Caco-2 (cell line): ENCODE measurements at places on chromosomes 3 and 15.

- no peak for DNase-seq
Measured at GRCh38 chr3:194381460-194381875, 11.9 kb upstream of the LRRC15 start.

GRCh38 chr15:27656296-27656987, 442.7 kb downstream of the OCA2 start:
- DNase-seq, result no peak

DNA sequence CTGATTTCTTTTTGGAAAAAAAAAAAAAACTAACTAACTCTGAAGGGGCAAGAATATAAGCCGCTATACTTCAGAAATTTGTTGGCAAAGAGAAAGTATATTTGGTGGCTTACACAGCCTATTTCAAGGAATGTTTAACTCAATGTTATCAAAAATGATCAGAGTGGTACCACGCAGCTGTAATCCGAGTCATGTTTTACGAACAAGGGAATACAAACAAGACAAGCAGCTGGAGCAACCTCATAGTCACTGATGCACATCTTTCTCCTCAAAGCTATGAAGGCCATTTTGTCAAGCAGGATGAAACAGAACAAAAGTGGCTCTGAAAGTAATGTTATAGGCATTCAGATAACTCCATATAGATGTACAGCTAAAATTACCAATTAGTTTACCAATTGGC, 81.2 kb downstream of the SCAPER start:
- DNase-seq, result no peak

DNA sequence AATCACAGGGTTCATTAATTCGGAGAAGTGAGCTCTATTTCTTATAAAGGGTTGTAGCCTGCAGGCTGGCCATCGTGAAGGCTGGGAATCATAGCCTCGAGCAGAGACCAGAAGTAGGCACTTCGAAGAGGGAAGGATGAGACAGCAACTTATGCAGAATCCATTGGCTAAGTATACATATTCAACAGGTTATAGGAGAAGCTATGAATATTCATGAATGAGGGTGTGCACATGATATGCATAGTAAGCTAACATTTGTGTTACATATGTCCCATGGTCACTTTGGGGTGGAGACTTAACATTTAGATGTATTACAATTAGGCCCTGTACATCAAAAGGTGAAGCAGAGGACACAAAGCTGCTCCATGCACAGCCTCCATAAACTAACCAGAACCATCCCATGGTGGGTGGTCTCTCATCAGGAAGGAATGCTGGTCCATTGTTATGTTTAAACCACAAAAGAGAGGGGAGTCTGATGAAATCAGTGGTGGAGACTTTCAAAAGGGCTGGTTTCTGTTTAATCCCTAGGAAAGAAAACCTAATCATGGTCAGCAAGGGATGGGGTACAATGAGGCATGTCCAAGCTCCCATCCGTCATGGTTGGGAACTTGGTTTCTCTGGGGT, 80.8 kb upstream of the FHIT start:
- DNase-seq, result no peak

DNA sequence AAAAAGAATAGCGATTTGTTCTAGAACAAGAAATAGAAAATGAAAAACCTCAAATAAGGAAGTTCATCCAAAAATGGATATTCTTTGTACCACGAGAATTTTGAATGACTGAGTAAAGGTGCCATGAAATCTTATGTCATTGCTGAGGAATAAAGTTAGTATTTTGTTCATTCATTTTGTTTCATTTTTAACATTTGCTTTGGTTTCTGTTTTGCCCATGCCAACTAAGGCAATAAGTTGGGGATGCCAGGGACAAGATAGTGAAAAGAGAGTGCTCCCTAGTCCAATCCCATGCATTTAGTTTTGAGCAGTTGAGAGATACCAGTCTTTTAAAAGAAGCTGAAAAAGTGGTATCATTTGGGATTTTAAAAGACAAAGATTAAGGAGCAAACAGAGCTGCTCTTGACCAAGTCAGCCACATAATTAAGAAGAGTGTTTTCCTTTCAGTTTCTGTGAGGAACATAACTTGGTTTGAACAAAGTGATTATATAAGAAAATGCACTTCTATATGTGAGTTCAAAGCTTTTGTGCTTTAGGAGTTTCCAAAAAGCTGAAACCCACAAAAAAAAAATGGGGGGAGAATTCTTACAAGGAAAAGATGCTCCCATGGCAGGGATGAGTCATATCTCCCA, 201.4 kb downstream of the PLOD2 start:
- no peak for DNase-seq

GRCh38 chr3:190182418-190183043, 61.8 kb upstream of the P3H2 start:
- no peak for DNase-seq

DNA sequence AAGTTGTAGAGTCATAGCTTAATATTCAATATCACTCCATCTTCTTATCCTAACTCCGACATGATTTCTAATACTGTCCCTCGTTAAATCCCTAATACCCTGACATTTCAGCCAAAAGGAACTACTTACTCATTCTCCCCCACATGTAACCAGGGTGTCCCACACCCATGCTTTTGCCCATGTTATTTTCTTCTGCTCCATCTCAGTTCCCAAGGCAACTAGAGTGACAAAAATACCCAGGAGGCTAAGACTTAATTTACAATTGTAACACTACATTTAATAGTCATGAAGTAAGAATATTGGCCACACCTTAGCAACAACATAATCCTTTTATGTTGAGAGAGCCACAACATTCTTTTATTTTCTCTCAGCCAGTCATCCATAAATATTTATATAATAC, 248.5 kb upstream of the TGFBR2 start:
- DNase-seq, result no peak

GRCh38 chr15:82540055-82540983, at the start of gene RPS17:
Gene RPS17, minus strand, starts transcription at chr15:82540457. Its CDS starts 29 bp downstream, at chr15:82540428.
- peak; percentile 97 for DNase-seq

- DNase-seq, result no peak
Measured at GRCh38 chr3:30393079-30393478, 213.3 kb upstream of the TGFBR2 start.

GRCh38 chr3:148146241-148146640, 551.5 kb upstream of the AGTR1 start:
- no peak for DNase-seq

DNA sequence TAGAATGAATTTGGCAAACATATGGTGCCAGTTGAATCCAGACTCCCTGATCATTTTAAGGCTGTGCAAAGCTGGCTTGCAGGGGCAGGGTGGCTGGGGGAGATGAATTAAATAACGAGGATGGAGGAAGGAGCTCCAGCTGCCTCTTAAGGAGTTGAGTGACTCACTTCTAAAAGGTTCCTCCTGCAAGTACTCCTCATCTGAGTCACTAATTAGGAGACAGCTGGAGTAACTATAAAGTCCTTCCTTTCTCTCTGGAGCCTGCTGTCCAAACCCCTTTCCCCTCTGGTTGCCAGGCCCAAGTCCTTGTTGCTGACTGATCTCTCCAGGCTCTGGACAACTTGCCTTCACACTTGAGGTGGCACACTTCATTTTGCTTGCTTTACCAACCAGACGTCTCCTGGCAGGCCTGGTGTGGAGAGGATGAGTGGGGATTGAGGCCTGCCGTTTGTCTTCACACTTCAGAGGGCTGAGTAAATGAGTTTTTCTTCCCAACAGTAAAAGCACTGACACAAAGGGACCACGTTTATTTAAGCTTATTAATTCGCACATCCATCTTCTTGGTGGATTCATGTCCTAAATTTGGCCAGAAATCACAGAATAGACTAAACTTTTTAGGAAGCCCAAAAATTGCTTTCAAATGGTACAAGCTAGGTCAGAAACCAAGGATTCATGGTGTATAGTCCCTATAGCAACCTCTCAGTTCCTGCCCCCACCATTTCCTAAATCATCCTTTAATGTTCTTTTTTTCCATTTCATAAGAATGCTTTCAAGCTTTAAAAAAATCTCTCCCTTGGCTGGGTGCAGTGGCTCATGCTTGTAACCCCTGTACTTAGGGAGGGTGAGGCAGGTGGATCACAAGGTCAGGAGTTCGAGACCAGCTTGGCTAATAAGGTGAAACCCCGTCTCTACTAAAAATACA, 90.5 kb upstream of the MYRIP start:
- DNase-seq, result no peak

- DNase-seq, result no peak
Measured at GRCh38 chr3:63450634-63451363, 172.7 kb downstream of the SYNPR start.

DNA sequence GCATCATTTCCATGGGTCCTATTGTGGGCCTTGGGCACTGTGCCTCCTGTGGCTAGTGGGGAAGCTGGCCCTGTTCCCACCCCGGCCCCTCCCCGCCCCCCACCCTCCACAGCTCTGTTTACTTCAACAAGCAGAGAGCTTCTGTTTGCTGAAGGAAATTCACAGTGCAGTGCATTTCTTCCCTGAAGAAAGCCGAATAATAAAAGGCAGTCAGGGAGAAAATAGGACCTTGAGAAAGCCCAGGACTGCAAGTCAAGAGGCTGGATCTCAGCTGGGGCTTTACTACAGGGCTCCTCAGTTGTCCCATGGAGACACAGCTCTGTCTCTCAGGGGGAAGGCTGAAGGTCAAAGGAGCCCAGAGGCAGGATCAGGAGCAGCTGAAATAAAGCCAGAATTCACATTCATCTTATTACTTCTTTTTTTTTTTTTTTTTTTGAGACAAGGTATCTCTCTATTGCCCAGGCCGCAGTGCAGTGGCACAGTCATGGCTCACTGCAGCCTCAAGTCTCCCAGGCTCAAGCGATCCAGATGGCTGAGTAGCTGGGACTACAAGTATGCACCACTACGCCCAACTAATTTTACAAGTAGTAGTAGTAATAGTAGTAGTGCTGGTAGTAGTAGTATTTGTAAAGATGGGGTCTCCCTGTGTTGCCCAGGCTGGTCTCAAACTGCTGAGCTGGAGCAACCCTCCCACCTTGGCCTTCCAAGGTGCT, 33.0 kb upstream of the LACTB start:
- no peak for DNase-seq

DNA sequence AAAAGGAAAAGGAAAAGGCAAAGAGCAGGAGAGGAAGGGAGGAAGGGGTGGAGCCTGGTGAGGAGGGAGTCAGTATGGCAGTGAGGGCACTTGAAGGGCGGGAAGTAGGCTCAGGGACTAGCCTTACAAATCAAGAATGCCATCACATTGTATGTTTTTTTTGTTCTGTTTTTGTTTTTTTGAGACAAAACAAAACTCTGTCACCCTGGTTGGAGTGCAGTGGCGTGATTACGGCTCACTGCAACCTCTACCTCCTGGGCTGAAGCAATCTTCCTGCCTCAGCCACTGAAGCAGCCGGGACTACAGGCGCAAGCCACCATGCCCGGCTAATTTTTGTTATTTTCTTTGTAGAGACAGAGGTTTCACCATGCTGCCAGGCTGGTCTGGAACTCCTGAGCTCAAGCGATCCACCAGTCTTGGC, 10.5 kb upstream of the PIK3CB start:
- no peak for DNase-seq

- no peak for DNase-seq
Measured at GRCh38 chr3:179156775-179157174, 8.6 kb downstream of the PIK3CA start.

GRCh38 chr15:65409036-65409631, 13.6 kb downstream of the IGDCC4 start:
- no peak for DNase-seq

GRCh38 chr3:183487016-183487415, 58.6 kb upstream of the MCF2L2 start:
- DNase-seq, result no peak

GRCh38 chr3:131796111-131796510, 238.7 kb downstream of the CPNE4 start:
- no peak for DNase-seq

DNA sequence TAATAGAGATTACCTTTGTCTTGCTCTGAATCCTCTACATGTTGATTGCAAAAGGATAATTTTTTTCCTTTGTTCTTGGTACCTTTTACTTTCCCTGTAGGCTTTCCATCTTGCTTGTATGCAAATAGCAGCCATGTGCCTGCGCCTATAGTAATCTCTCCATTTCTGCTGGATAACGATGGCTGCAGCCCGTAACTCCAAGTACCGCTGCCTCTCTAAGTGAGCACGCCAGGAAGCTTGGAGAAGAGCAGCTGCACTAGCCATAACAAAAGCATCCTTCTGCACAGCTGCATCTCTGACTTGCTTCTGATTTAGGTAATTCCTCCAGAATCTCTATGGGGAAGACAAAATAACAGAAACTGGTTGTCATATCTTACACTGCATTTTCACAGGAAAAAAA, 89.3 kb downstream of the NR2E3 start:
- no peak for DNase-seq

GRCh38 chr3:20072422-20072821, 32.2 kb downstream of the KAT2B start:
- no peak for DNase-seq

GRCh38 chr3:154657218-154657617, 227.2 kb upstream of the GPR149 start:
- no peak for DNase-seq

DNA sequence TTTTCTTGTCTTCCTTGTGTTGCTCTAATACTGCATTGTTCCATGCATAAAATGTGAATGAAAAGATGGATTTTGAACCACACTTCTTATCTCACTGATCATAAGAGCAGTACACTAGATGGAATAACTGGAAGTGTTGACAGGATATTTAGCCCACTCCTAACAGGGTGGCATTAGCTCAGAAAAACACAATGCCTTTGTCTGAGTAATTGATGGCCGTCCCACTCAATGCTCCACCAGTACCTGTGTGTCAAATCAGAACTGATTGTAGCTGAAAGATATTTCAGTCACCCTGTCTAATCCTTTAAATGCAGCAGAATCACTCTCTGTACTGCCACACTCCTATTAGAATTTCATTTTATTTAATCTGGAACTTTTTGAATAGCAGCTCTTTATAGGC, 526.5 kb downstream of the UNC13C start:
- DNase-seq, result no peak

DNA sequence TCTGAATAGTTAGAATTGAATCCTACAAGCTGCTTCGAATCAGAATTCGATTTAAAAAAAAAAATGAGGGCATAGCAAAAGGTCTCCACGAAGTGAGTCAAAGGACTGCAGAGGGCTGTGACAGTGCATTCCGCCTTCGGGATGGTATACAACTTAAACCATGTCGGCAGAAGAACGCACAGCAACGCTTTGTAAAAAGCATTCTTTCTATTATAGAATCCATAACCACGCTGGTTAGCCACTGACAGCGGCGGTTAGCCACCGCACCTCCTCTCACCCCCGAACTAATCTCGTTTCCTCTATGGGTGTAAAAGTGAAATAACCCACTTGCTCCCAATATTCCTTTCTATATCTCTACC, 664 bp upstream of the PIK3CA start:
- DNase-seq, result no peak

GRCh38 chr3:98343647-98344507, 9.8 kb upstream of the OR5K4 start:
- DNase-seq, result peak; percentile 72

DNA sequence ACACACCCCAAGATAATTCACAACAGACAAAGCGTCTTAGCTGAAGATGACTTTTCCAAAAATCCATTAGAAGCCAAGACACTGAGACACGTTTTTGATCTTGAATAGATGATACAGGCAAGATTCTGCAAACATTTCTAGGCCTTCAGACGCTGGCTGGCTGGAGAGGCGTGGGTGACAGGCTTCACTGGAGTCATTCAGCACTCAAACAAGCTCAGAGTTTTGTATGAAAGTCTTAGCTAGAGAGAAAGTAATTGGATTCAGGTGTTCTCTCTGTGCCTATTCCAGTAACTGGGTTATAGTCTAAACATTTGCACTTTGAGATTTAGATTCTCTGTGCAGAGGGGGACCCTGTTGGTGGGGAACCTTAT, 147.7 kb upstream of the BHLHE40 start:
- DNase-seq, result no peak
